ENCODE measurements at places on chromosomes 11 and 22.

DNA sequence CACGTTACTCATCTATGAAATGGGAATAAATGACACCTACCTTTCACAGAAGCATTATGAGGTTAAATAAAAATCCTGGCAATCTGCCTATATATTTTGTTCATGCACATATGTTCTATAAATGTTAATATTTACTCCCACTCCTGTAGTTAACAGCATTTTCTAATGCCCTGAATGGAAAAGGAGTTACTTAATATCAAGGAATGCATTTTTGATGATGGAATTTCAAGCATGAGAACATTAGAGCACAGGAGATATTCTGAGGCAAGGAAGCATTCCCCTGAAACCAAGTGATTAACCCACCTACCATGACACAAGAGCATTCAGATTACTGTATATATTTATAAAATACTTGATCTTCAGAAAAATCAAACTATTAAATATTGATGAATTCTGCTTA is 102.1 kb downstream of the ARHGAP32 start:
- DNase-seq, result no peak

- DNase-seq, result no peak
Measured at GRCh38 chr11:15507592-15507991, 392.9 kb downstream of the INSC start.

GRCh38 chr22:35443338-35443737 is 43.4 kb downstream of the MCM5 start:
- no peak for DNase-seq

GRCh38 chr11:77131560-77131959 is 3.5 kb downstream of the MYO7A start:
- no peak for DNase-seq

DNA sequence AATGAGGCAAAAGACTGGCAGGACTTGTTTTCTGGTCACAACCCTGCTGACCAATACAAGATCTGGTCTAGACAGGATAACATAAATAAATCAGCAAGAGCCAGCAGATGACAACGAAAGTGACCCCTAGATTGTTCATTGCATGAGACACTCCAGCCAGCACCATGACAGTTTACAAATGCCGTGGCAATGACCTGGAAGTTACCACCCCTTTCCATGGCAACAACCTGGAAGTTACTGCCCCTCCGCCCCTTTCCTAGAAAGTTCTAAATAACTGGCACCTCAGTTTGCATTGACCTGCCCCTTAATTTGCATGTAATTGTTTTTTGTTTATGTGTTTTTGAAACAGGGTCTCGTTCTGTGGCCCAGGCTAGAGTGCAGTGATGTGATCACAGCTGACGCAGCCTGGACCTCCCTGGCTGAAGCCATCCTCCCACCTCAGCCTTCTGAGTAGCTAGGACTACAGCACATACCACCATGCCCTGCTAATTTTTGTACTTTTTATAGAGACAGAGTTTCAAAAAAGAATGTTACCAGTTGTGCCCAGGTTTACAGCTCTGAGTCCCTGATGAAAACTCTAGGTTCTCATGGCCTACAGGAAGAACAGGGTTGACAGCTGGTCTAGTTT is 38.1 kb upstream of the WT1 start:
- no peak for DNase-seq
